CD4-positive, alpha-beta T cell treated with Interleukin-10 for 1 hour (primary cell): ENCODE measurements at places on chromosomes 16 and 17.

DNA sequence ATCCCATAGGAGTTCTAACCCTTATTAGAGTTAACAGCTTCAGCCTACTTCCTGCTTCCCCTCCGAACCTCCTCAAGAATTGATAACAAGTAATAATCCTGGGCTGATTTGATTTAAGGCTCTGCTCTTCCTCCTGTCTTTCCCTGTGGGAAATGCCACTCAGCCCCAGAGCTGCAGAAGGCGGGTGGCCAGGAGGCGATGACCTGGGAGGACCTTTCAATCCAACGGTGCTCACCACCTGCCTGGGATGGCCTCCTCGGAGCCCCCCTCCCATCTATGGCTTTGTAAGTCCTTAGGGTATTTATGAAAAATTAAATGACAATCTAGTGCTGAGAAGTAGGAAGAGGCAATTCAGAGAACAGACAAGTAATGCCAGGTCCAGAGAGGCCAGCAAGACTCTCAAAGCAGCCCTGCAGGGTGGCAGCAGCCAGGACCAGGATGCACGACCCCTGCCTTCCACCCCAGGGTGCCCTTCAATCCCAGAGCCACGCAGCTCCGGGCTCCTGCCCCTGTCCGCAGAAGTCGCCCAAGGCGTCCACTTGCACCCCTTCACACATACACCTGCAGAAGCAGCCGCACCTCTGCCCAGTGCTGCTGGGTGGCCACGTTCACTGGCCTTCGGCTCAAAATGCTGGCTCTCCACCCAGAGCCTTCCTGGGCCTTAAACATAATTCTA is 34.3 kb downstream of the ABR start:
- no peak for DNase-seq

- DNase-seq = no peak
Observed at GRCh38 chr16:25716186-25716585, 24.4 kb downstream of the HS3ST4 start.

DNA sequence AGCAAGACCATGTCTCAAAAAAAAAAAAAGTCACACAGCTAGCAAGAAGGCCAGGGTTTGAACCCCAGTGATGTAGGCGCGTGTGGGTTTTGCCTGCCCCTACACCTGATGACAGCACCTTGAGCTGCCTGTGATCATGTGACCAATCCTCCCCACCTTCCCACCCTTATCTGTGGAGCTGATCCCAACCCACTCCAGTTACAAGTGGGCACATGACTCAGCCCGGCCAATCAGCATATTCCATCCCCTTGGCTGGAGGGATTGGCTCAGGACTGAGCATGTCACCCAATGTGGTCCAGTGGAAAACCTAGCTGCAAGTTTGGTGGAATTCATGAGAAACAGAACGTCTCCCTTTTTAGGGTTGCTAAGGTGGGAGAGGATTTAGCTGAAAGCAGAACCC is 6.6 kb downstream of the TMEM114 start:
- no peak for DNase-seq

GRCh38 chr16:58940609-58941008 is 206.5 kb upstream of the GOT2 start:
- no peak for DNase-seq

DNA sequence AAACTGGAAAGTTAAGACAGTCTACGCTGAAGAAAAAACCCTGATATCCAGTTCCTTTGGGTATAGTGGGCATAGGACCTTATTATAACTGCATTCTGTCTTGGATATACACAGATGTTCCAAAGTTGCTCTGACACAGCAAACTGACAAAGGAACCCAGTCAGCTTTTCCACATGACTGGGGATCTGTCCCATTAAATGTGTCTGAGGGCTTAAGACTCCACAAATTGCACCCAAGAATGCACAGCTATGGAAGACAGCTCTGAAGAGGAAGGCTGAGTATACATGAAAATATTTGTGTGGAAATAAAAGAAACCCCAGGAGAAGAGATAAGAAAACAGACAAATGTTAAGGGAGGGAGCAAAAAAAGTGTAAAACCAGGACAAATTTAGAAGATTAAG is 114.1 kb downstream of the SPAG9 start:
- no peak for DNase-seq

GRCh38 chr17:62121025-62121730 is 56.1 kb upstream of the MED13 start:
- no peak for DNase-seq
